ENCODE measurements at places on chromosomes 11 and 22.

DNA sequence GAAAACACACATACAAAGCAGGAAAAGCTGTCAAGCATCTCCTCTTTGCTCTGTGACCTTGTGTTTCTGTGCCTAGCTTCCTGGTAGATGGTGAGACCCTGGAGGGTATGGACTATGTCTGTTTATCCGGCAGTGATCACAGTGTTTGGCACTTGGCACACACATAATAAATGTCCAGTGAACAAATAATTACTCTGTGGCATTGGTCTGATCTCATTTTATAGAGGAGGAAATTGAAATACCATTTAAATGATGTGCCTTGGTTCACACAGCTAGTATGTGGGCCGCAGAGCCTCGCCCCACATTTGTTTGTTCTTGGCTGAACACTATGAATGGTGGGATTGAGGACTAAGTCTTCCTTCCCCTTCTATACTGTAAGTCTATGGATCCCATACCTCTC lies 104.7 kb upstream of the SPON1 start:
- no peak for DNase-seq

DNA sequence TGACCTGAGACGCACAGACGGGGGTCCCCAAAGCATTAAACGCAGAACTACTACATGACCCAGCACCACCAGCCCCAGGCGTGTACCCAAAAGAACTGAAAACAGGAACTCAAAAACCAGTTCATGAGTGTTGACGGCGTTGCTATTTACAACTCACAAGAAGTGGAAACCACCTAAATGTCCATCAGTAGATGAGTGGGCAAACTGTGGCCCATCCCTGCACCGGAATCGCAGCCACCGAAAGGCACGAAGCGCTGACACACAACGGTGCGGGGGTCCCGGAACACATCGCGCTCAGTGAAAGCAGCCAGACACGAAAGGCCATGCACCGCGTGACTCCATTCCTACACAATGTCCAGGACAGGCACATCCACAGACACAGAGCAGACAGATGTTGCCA lies 79.2 kb downstream of the TRMU start:
- DNase-seq = no peak

- DNase-seq = no peak
These were observed 273.8 kb upstream of the ZC3H12C start for GRCh38 chr11:109819410-109819809.

DNA sequence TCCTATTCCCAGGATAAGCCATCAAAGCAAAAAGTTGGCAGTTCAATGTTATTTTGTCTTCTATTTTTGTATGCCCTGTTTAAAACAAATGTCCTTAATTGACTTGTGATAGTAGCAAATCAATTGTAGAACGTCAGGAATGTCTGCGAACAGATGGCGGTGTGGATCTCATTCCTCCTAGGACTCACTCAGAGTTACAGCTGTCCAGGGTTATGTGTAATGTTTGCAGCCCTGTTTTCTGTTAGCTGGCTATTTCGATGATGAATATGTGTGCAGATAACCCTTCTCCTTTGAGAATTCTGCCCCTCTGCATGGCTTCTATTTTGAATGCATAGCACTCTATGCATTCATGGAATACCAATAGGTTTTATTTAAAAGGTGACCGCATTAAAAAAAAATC lies 1248.0 kb upstream of the CNTN5 start:
- DNase-seq = no peak

- DNase-seq = no peak
These were observed 863 bp downstream of the SIAE start for GRCh38 chr11:124672536-124673215.

DNA sequence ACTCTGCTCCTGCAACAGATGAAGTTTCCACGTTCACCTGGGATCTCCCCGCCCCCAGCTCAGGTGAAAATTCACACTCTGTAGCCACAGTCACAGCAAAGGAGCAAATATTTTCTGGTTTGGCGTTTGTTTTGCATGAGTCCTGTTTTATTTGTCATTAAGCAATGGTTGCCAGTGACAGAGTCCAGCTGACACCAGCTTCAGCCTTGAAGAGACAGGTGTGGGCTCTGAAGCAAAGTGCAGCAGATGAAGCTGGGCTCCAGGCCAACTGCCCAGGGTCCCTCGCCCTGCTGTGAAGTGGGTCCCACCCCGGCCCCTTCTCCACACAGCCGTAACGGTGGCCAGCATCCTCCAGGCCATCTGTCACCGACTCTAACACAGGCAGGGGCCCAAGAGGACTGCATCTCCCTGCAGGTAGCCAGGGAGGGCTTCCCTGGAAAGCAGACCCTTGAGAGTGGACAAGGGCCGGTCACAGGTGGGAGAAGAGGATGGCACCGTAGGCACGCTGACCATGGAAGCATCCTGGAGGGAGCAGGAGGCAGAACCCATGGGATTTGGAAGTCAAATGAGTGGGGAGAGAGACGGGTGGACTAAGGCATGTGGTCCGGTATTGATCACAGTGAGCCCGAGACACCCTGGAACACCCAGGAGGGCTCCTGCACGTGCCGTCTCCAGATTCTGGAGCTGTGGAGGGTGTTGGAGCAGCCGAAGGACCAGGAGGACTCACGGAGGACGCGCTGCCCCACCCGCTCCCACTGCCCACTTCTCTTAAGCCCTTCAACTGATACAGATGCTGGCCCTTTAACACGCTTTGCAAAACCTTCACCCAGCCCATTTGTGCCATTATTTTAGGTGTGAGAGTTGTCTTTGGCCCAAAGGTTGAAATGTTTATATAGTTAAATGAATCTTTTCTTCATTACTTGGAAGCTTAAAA lies 294.5 kb downstream of the BRD1 start:
- DNase-seq = peak; percentile 35

- DNase-seq = no peak
These were observed 20.1 kb downstream of the ADA2 start for GRCh38 chr22:17199003-17199731.

DNA sequence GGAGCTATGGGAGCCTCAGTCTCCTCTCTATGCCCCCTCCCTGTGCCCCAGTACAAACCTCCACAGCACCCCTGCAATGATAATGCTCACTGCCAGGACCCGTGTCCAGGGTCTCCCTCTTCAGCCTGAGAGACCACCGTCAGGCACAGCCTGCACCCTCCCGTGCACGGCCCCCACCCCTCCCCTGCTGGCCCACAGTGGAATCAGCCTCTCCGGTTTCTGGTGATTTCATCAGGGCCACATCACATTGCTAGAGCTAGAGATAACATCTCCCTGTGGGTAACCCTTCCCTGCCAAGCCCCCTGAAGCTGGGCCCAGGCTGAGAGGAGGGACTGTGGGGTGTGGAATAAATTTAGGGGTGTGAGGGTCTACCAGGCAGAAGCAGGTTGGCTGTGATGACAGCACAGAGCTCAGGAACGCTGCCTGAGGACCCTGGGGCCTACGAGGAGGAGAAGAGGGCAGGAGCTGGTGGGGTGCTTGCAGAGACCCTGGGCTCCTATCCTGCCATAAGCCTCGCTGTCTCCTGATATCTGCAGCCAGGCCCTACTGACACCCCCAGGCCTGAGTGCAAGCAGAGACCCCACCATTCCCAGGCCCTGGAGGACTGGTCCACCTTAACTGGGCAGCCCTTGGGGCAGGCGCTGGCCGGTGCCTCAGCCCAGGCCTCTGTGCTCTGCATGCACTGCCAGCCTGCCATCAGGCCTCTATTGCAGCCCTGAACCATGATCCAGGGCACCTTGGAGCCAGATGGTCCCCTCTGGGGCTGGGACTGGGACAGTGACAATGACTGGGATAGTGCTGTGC lies at the start of gene KLHDC7B:
Gene KLHDC7B (plus strand): TSS at position 378 of the 804 bp plus-strand sequence. CDS start 345 bp downstream, at position 723.
- DNase-seq = no peak

DNA sequence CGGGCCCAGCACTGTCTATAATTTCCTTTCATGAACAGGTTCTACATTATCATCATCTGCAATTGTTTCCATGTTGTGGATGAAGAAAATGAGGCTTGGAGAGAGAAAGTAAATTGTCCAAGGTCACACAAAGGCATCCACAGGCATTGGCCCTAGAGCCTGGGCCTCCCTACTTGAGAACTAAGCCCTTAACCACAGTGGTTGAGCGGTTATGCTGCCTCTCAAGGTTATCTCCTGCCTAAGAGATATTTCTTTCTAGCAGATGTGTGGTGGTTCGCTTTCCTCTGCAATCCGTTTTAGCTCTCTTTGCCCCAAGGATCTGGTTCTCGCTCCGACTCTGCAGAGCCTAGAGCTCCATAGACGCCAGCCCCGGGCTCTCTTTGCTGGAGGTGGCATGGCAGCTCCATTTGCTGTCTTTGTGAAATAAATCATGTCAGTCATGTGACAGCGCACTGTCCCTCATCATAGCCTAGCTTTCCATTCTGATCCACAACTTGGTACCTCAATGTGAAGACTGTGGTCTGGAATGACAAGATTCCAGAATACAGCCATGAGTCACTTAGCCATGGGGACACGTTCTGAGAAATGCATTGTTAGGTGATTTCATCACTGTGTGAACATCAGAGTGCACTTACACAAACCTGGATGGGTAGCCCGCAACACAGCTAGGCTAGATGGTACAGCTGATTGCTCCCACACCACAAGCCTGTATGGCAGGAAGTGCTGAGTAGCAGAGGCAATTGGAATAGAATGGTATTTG lies 27.2 kb downstream of the RPS6KA4 start:
- DNase-seq = no peak

GRCh38 chr22:43244803-43245527 lies 58.0 kb upstream of the TTLL12 start:
- DNase-seq = no peak

DNA sequence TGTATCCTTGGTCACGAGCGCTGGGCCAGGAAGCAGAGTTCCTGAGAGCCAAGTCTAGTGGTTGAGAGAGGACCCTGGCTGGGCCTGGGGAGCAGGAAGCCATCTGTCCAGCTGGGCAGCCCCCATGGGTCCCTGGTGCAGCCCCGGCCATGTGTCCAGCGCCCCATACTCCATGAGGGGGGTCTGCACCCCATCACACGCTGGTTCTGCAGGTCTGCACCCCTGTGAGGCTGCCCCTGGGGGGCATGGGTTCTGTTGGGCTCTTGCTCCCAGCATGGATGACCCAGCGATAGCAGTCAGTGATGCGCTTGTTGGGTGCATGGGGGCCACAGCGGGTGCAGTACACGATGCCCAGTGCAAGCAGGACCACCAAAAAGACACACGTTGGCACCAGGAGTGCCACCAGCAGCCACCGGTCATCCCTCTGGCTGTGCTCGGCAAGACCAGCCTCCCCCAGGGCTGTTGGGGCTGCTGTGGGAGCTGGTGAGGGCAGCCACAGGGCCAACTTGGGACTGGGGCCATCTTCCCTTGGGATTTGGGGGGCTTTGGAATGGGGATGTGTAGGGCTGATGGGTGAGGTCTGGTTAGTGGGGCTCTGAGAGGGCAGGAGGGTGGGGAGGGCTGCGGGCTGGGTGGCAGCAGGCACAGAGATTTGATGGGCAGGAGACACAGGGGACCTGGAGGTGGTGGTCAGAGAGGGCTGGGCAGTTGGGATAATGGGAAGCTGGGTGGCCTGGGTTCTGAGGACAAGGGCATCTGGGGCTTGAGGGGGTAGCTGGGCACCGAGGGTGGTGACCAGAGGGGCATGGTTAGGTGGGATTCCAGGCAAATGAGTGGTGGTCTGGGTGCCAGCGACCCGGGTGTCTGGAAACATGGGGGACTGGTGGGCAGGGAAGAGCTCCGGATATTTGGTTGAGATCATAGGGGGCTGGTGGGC lies 2.0 kb downstream of the CD248 start:
- DNase-seq = no peak

DNA sequence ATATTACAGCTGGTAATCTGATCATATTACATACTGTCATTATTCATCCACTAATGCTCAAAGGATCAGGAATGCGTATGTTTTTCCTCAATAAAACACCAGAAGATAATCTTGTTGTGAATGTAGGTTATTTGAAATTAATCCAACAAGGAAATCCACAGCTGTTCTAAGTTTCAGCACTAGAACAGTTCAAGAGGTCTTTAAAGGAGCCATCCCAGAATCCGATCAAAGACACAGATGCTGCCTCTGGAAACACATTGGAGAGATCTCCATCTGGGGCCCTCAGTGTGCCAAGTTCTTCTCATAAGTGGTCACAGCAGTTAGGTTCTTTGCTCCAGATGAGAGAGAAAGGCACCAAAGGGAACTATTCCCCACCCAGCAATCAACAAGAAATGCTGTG lies 1955.1 kb upstream of the RAG2 start:
- DNase-seq = no peak

- no peak for DNase-seq
These were observed 175.3 kb upstream of the B3GAT1 start for GRCh38 chr11:134587345-134587744.

- DNase-seq = no peak
These were observed 54.9 kb downstream of the AHNAK start for GRCh38 chr11:62491571-62492329.

- DNase-seq = no peak
These were observed 28.2 kb downstream of the CARD18 start for GRCh38 chr11:105111145-105111944.

GRCh38 chr11:81080476-81080875 lies 1639.6 kb upstream of the TENM4 start:
- DNase-seq = no peak

- no peak for DNase-seq
These were observed 49.2 kb upstream of the CCDC34 start for GRCh38 chr11:27412192-27412691.

DNA sequence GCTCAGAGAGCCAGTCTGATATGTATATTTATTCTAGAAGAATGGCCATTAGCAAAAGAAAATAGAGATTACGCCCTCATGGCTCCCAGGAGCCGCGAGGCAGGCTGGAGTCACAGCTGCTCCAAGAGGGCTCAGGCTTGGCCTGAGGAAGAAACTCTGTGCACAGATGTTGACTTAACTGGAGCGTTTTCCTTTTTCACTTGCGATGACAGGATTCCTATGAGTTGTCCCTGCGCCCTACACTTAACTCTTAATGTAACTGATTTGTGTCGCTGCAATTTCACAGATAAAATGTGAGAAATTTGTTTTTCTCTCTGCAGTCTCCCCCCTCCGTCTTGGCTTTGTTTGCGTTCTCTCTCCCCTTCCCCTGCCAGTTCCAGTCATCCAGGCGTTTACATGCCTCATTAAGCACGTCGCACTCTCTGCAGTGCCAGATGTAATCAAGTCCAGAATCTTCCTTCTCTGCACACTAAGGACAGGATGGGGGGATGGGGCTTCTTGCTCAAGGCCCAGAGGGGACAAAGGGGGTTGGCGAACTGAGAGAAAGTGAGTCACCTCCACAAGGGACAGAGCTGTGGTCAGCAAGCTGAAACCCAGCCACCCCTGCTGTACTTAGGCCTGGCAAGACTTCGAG lies 1060.1 kb downstream of the NTM start:
- DNase-seq = no peak

DNA sequence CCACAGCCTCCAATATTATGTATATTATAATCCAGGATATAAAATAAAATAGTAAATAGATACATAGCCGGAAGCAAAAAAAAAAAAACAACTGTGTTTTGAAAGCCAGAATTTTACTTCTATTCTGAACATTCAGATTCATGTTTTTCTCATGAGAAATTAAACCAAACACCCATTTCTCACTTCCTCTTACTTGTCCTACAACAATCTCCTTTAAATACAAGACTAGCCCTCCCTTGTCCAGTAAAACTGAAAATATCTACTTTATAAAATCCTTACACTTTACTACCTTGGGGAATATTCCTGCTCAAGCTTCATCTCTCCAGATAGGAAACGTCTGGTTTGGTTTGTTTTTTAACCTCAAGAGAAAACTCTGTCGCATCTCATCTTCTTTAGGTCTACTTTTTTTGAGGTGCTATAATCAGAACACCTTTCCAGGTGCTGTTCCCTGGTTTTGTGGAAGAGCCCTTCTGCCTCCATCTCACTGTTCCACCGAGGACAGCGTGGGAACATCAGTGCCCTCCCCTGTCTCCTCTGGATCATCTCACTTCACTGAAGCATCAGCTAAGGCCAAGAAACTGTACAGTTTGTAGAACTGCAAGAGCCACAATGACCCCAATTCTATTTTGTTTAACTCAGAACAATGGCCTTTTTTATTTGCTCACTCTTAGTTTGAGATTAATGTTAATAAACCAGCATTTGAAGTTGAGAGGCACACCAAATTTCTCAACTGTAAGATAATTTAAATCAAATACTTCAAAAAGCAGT lies 82.0 kb upstream of the ARHGAP32 start:
- DNase-seq = no peak
